Placental epithelial cell (primary cell): ENCODE measurements at places on chromosomes 1 and 21. TPM values are rescaled to one million over a fixed set of nuclear protein-coding genes. Genes with fewer than 3 reads are reported as not detected.

The FCGR3A gene
- total RNA-seq, result not detected in 2 replicates

The MTARC1 gene
- total RNA-seq, result 0.65 and 1.2 TPM in 2 replicates

The BROX gene
- total RNA-seq, result 34.9 and 92.0 TPM in 2 replicates

The ZFP69 gene
- total RNA-seq, result 3.4 and 4.7 TPM in 2 replicates

The ASTN1 gene
- 0.39 and 0.87 TPM in 2 replicates for total RNA-seq

The MSH4 gene
- under 0.01 TPM in 1 of 2 replicates, not detected in the other for total RNA-seq

The ZNF593OS gene
- total RNA-seq, result under 0.01 TPM in 1 of 2 replicates, not detected in the other

The PIGK gene
- 9.8 and 30.3 TPM in 2 replicates for total RNA-seq
